ENCODE measurements at places on chromosomes 16 and 17. TPM values are rescaled to one million over a fixed set of nuclear protein-coding genes. Genes with fewer than 3 reads are reported as not detected.

The SEPTIN12 gene
- total RNA-seq = not detected

DNA sequence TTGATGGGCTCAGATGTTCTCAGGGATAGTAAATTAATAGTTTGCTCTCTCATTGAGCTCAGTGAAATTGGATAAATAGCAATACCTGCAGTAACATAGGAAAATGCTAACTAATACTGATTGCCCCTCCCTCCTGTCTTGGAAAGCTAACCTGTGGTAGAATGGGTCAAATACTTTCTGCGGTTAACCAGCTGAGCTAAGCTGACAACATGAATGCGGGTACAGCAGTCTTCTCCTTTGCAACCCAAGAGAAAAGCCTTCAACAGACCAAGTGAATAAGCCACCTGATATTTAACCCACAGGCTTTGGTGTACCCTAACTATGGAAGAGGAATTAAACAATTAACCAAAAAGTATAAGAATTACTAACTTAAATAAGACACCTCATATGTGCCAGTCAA lies 408.3 kb upstream of the MAF start:
- H3K27ac ChIP-seq = no peak overlapping the region
- H3K27me3 ChIP-seq = no peaks in the 10 kb centered on the region
- no peaks in the 10 kb centered on the region for H3K4me1 ChIP-seq
- no peak for DNase-seq
- H3K4me3 ChIP-seq = no peak overlapping the region
- no peaks in the 10 kb centered on the region for H3K36me3 ChIP-seq

GRCh38 chr16:87325423-87325858 lies 8.2 kb upstream of the C16orf95 start:
- H3K27ac ChIP-seq = no peak overlapping the region
- H3K27me3 ChIP-seq = no peaks in the 10 kb centered on the region
- no peaks in the 10 kb centered on the region for H3K36me3 ChIP-seq
- DNase-seq = no peak

The CACNG3 gene
- total RNA-seq = not detected
